ENCODE measurements at places on chromosomes 4 and X. TPM values are rescaled to one million over a fixed set of nuclear protein-coding genes. Genes with fewer than 3 reads are reported as not detected.

The CEP44 gene
- 8.2 TPM for total RNA-seq

The PNCK gene
- total RNA-seq, result not detected

The FAT1 gene
- 1.6 TPM for total RNA-seq

The GRIA2 gene
- not detected for total RNA-seq

The HTN1 gene
- 6.1 TPM for total RNA-seq

The CXCL1 gene
- total RNA-seq, result 147 TPM

The BEX4 gene
- 13.7 TPM for total RNA-seq

The XG gene
- total RNA-seq, result 0.49 TPM

The IL2 gene
- total RNA-seq, result not detected

The DGAT2L6 gene
- not detected for total RNA-seq

The GAGE12H gene
- not detected for total RNA-seq

The TKTL1 gene
- total RNA-seq, result 0.07 TPM

The MAML3 gene
- total RNA-seq, result 7.0 TPM

The PAGE1 gene
- not detected for total RNA-seq

The IQCM gene
- not detected for total RNA-seq

The WDR13 gene
- total RNA-seq, result 155 TPM

The BRS3 gene
- not detected for total RNA-seq

The SEPTIN11 gene
- total RNA-seq, result 90.1 TPM

The NPY1R gene
- not detected for total RNA-seq

The CTAG2 gene
- total RNA-seq, result not detected

The CT45A5 gene
- not detected for total RNA-seq

The MTNR1A gene
- not detected for total RNA-seq

The TCEAL7 gene
- total RNA-seq, result 5.3 TPM

The TMPRSS11A gene
- total RNA-seq, result not detected

The DUSP21 gene
- total RNA-seq, result not detected

The SLITRK4 gene
- 6.7 TPM for total RNA-seq

The GPR34 gene
- not detected for total RNA-seq

The LGI2 gene
- total RNA-seq, result not detected

The DHX15 gene
- 145 TPM for total RNA-seq

The MAGIX gene
- total RNA-seq, result 1.9 TPM

The SLC10A6 gene
- 0.59 TPM for total RNA-seq
